Stimulated activated effector memory CD8-positive, alpha-beta T cell treated with anti-CD3 and anti-CD28 coated beads, Interleukin-12 subunit alpha, Interleukin-12 subunit beta, amount 100 ng/mL, for 72 hours (primary cell): ENCODE measurements at places on chromosomes 16 and 17.

DNA sequence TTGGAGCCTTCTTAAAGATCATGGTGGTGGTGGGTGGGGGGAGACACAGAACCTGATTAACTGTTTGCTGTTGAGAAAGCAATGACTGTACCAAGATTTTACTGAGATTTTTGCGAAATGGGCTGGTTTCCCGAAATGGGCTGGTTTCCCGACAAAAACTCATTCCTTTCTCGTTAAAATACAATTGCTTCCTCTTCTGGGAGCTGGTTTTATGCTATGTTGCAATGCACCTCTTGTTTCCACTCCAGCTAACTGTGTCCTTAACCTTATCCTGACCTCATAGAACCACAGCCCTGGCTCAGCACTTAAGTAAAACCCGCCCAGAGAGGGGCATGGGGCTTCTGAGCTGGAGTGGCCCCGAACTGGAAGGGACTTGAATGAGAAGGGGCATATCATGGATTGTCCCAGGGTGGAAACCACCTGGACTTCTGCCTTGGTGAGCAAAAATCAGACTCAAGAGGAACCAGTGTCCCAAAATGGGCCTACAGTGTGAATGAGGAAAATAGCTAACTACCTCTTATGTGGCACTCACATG is 20.9 kb downstream of the FAM20A start:
- no peak for DNase-seq

GRCh38 chr17:50699410-50699809 is 8.3 kb downstream of the ANKRD40 start:
- DNase-seq: no peak

DNA sequence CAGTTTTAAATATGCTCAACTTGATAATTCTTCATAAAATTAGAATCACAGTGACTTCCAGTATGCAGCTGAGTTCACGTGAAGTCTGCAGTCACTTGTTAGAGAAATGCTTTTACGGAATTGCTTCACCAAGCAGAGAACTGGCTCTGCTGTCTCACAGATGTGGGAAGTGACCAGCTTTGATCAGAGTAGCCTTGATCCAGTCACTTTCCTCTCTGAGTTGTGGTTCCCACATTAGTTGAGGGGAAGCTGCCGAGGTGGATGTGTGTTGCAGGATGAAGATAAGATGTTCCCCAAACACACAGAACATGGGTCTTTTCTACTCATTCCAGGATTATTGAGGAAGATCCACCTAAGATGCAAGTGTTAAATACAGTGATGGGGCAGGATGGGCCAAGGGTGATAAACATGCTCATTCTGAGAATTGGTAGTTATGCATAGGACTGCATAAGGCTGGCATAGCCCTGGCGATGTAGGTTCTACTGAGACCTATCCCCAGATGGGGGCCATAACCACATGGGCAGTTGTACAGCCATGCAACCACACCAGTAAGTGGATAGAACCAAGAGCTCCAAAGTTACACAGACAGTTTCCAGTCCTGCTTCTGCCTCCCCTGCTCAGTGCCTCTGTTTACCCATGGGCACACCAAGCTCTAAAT is 168.9 kb upstream of the MAF start:
- DNase-seq: no peak

- DNase-seq: no peak
Measured at GRCh38 chr17:62986549-62986948, 20.5 kb downstream of the TANC2 start.

GRCh38 chr17:58028578-58028977 is 21.5 kb upstream of the SRSF1 start:
- DNase-seq: no peak

DNA sequence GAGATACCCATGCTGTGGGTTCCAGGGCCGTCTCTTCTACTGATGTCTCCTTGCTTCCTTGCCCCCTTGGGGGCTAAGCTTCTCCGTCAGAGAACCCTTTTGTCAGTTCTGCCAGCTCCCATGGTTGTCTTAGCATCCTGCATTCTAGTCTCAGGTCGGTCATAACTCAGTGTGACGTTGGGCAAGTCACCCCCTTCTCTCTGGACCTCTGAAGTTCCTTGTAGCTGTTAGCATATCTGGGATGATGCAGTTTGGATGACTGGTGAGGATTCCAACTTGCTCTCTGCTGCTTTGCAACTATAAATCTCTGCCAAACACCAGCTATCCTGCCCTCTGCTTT is 8.9 kb upstream of the MYL4 start:
- DNase-seq: no peak

DNA sequence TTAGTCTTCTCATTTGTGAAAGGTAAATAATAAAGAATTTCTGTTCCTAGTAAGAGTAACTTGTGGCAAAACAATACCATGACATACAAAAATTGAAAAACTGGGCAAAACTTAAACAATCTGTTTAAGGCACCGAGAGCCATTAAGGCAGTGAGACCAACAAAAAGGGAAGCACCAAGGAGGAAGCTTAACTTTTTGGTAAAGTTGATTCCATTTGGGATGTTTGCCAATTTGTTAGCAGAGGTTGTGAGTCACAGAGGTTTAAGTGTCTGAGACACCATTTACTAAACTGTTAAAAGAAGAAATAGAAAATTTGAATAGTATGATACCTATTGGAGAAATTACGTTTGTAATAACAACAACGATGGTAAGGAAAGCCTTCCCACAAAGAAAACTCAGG is 4.9 kb downstream of the SLC35G3 start:
- no peak for DNase-seq

GRCh38 chr16:2253293-2253692 is 1.9 kb upstream of the ECI1 start:
- DNase-seq: no peak

DNA sequence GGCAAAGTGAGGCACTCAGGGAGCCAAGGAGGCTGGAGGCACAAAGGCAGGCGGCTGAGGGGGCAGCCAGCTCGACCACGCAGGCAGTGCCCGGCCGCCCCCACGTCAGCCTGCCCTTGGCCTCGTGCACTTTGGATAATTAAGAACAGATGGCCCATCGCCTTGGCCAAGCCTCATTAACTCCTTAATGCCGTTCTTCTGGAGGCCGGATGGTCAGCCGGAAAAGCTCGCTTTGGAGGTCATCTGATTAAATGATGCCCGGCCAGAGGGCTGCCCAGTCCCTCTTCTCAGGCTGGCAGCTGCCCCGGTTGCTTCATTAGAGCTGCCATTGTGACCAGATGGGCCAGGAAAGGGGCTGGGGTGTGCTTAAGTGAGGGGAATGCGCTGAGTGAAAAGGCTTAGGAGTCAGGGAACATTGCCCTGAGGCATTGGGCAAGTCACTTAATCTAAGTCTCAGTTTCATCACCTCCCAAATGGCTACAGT is 364.0 kb downstream of the NPIPA8 start:
- DNase-seq: no peak

DNA sequence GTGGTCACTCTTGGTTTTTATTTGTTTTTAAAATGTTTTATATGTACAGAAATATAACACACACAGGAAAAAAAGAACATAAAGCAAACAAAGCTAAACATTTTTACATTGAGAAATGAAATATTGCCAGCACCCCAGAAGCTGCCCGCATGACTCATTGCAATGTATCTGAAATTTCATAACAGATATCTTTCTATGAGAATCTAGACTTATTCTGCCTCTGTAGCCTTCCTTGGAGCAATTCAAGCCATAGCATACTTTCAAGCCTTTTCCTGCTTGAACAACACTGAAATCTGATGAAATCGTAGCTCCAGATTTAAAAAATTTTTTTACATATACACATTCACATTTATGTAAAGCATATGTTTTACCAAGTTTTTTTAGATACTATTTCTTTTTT is 86.9 kb downstream of the RBBP6 start:
- no peak for DNase-seq
